ENCODE measurements at places on chromosomes 3 and 15. TPM values are rescaled to one million over a fixed set of nuclear protein-coding genes. Genes with fewer than 3 reads are reported as not detected.

DNA sequence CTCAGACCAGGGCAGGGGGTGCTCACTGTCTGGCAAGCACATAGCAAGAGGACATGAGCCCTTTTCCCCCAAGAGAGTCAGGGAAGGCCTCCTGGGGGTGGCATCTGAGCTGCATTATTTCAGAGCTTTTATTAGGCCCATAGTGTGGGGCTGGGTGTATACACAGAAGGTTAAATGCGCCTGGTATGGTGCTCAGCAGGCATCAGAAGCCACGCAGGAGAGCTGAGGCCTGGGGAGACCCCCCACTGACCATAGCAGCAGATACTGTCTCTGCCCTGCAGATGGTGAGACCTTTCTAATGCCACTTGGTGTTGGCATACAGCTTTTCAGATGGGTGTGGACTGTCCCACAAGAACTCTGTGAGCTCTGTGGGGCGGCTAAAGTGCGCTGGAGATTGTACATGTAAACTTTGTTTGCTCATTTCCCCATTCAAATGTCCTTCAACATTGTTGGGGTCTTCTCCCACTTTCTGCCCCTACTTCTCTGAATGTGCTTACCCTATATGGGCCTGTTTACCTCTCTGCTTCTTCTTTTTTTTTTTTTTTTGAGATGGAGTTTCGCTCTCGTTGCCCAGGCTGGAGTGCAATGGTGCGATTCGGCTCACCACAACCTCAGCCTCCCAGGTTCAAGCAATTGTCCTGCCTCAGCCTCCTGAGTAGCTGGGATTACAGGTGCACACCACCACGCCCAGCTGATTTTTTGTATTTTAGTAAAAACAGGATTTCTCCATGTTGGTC lies 62.2 kb downstream of the CDC25A start:
- no peak for DNase-seq

GRCh38 chr15:87300146-87300545 lies 956.4 kb downstream of the NTRK3 start:
- DNase-seq, result no peak

- DNase-seq, result no peak
These were observed 173.9 kb upstream of the ADAMTS9 start for GRCh38 chr3:64861684-64862083.

- no peak for DNase-seq
These were observed 182.4 kb downstream of the ANXA2 start for GRCh38 chr15:60215225-60215963.

DNA sequence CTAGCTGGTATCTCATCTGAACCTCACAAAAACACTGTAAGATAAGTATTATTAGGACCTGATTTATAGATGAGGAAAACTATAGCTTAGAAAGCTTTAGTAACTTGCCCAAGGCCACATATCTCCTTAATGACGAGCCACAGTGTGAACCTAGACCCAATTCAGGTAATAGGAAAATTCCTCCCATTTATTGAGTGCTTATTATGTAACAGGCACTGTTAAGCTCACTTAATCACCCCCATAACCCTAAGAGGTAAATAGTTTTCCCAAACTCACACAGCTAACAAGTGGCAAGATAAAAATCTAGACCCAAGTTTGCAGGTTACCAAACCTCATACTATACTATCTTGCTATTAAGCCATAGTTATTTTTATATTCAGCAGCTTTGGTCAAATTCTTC lies 7.9 kb downstream of the WDR5B start:
- no peak for DNase-seq

GRCh38 chr3:106275592-106275991 lies 406.8 kb upstream of the CBLB start:
- DNase-seq, result no peak

The NAALADL2 gene
- total RNA-seq, result 11.7 TPM

The SLC22A14 gene
- total RNA-seq, result not detected

The PRSS50 gene
- total RNA-seq, result not detected

The CCDC39 gene
- not detected for total RNA-seq

The TUBGCP4 gene
- total RNA-seq, result 17.3 TPM

Data from Caki2 (cell line).